ENCODE measurements at places on chromosomes 3 and 15. TPM values are rescaled to one million over a fixed set of nuclear protein-coding genes. Genes with fewer than 3 reads are reported as not detected.

- no peak for DNase-seq
Observed at GRCh38 chr3:36595511-36595910, 168.8 kb downstream of the DCLK3 start.

Gene TYRO3
- polyA plus RNA-seq = 13.7 TPM

Gene ADCY5
- polyA plus RNA-seq = 78.5 TPM

Gene MAP6D1
- polyA plus RNA-seq = 0.46 TPM

Gene QARS1
- polyA plus RNA-seq = 197 TPM

Gene ZNF860
- polyA plus RNA-seq = 0.08 TPM

DNA sequence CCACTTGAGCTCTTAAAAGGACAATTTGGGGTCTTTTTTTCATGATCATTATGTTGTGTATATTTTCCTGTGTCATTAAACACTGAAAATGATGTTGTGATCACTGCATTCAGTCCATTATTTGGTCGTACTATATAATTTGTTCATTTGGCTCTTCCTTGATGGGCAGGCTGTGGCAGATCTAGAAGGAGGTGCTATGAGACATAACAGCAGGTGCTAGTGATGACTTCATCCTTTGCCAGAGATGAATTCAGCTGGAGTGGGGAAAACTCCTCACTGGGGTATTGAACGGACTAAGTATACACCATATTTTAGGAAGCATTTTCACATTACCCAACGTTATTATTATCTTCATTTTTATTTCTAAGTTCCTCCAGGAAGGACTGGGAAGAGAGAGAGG is 12.0 kb downstream of the CMTM7 start:
- no peak for DNase-seq

- DNase-seq = peak; percentile 71
Observed at GRCh38 chr3:194058189-194058571, 77.8 kb upstream of the HES1 start.

DNA sequence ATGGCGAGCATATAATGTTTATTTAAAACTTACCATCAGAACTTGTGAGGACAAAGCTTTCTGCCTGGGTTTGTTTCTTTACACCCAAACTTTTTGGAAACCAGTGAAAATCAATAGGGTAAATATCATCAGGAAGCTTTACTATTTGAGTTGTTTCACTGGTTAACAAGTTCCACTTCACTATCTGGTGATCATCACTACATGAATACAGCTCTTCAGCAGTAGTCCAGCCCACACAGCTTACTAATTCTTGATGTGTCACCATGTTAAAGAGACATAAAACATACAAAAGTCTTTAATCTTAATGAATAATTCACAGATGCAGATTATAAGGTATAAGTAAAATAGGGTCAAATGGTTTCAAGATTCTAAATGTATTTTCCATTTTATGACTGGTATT is 17.6 kb downstream of the IFT80 start:
- no peak for DNase-seq

DNA sequence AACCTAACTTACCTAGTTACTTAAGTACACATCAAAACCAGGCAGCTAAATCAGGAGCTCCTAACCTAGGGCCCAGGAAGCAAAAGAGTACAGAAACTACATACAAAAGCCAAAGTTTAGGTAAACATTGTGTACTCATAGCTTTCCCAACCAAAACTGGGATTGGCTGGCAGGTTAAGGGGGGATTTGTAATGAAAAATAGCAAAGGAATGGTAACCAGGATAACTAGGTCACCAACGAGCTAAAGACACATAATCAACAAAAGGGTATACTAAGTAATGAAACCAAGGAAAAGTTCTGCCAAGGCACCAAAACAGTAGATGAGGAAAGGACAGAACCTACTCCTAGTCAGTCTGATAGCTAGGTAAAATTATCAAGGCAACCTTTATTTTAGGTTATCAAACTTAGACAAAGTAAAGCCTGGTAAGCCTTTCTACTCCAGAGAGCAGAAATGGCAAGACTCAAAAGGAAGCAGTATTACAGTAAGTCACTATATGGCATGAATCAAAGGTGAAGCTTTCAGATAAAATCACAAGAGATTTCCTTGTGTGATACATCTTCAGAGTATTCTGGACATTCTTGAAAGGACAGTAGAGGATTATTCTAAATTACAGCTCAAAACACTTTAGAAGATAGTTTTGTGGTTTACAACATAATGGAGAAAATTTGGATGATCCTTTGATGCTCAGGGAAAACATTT is 10.2 kb downstream of the TRA2B start:
- DNase-seq = no peak

- no peak for DNase-seq
Observed at GRCh38 chr15:65918357-65918920, 49.1 kb downstream of the RAB11A start.

Gene TRPC1
- polyA plus RNA-seq = 3.0 TPM

- no peak for DNase-seq
Observed at GRCh38 chr3:174495311-174495710, 363.8 kb upstream of the NAALADL2 start.

Gene PLSCR2
- polyA plus RNA-seq = not detected

DNA sequence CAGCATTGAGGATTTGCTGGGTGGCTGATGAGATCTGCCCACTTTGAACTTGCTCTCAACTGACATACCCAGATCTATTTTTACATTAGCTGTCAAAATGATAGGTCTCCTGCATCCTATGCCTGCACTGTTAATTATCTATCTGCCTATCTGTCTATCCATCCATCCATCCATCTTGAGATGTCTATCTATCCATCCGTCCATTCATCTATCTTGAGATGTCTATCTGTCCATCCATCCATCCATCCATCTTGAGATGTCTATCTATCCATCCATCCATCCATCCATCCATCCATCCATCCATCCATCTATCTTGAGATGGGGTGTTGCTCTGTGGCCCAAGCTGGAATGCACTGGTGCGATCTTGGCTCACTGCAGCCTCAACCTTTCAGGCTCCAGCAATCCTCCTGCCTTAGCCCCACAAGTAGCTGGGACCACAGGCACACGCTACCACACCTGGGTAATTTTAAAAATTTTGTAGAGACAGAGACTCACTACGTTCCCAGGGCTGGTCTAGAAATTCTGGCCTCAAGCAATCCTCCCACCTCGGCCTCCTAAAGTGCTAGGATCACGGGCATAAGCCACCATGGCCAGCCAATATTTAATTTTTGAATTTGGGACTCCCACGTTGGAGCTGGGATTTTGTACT is 159.4 kb upstream of the NSMCE3 start:
- DNase-seq = no peak

All from heart left ventricle (tissue), 16 donors.